ENCODE measurements at places on chromosomes 12 and 14.

DNA sequence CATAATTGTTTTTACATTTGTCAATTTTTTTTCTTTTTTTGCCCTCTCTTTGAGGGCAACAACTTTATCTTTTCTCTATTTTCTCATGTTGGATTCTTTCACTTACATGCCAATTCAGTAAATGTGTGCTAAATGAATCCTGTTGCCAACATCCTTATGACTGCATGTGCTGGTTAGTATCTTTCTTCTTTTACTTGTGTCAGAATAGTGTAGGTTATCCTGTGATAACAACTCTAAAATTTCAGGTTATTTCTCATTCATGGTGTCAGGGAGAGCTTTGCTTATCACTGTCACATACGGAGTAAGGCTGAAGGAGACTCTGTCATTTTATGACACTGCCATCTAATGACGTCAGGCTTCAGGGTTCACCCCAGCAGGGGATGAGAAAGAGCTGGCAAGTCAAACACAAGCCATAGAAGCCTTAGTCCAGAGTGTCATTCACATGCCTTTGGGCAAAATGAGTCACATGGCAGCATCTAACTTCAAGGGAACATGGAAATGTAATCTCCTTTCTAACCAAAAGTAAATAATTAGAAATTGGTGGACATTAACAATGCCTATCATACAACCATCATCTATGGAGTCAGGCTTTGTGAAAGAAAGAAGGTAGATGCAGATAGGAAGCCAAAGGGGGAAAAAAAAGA, 242.5 kb upstream of the ATP2B1 start:
- peaks cover 41% of the 10 kb centered on the region for H3K4me1 ChIP-seq
- H3K27me3 ChIP-seq, result no peaks in the 10 kb centered on the region
- DNase-seq, result peak; percentile 90

DNA sequence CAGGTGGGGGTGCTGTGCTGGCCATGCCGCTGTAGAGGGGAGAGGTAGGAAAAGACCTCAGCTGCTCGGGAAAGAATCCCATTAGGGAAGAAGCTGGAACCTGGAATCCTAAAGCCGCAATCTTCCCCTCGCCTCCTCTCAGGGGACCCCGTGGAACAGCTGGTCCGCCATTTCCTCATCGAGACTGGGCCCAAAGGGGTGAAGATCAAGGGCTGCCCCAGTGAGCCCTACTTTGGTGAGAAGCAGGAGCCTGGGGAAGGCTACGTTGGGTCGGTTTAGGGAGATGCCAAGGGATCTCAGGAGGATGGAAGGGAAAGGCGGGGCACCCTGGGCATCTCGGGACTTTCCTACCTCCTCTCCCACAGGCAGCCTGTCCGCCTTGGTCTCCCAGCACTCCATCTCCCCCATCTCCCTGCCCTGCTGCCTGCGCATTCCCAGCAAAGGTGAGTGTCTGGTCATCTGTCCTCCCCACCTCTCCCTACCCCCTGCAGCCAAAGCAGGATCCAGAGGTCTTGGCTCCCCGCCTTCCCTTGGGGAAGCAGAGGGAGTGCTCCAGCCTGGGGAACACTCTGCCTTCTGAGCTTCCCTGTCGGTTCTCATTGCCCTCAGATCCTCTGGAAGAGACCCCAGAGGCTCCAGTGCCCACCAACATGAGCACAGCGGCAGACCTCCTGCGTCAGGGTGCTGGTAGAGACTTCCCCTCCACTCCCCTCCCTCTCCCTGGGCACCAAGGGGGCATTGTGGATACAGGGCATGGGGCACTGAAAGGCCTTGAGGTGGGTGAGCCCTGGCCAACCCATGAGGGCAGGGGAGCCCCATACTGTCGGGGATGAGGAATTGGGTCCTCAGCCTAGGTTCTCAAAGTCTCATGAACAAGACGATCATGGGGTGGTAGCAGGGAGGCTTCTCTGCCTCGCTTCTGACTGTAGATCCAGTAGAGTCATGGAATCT, 12.4 kb downstream of the TNS2 start:
- no peak overlapping the region for H3K27ac ChIP-seq
- H3K4me3 ChIP-seq, result no peak overlapping the region
- peaks cover 16% of the 10 kb centered on the region for H3K4me1 ChIP-seq
- no peaks in the 10 kb centered on the region for H3K27me3 ChIP-seq
- DNase-seq, result no peak
- H3K36me3 ChIP-seq, result peaks cover 72% of the 10 kb centered on the region

GRCh38 chr12:52606581-52607218, 5.4 kb upstream of the KRT72 start:
- H3K4me3 ChIP-seq, result no peak overlapping the region
- no peaks in the 10 kb centered on the region for H3K4me1 ChIP-seq
- H3K27ac ChIP-seq, result no peak overlapping the region
- no peaks in the 10 kb centered on the region for H3K36me3 ChIP-seq

DNA sequence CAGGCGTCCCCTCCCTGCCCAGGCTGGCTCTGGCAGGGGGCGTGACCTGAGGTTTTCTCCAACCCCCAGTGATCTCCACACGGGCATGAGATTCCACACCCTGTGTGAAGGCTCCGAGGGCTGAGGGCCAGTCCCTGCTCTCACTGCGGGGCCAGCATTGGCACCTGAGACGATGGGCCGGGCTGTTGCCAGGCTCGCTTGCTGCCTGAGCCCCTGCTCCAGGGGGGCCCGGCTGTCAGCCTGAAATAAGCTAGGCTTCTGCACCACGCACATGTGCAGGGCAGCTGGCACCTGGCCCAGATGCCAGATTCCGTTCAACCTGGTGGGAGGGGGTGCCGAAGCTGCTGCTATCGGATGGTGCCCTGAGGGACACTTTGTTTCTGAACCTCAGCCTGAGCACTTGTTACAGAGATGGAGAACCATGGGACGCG, 196.5 kb upstream of the PRMT8 start:
- H3K27me3 ChIP-seq, result peaks cover 17% of the 10 kb centered on the region
- H3K27ac ChIP-seq, result no peak overlapping the region
- H3K36me3 ChIP-seq, result no peaks in the 10 kb centered on the region

GRCh38 chr12:6469609-6470374, 685 bp downstream of the VAMP1 start:
- H3K27me3 ChIP-seq, result no peaks in the 10 kb centered on the region
- peaks cover 8% of the 10 kb centered on the region for H3K4me1 ChIP-seq
- peaks cover 13% of the 10 kb centered on the region for H3K36me3 ChIP-seq
- DNase-seq, result no peak

DNA sequence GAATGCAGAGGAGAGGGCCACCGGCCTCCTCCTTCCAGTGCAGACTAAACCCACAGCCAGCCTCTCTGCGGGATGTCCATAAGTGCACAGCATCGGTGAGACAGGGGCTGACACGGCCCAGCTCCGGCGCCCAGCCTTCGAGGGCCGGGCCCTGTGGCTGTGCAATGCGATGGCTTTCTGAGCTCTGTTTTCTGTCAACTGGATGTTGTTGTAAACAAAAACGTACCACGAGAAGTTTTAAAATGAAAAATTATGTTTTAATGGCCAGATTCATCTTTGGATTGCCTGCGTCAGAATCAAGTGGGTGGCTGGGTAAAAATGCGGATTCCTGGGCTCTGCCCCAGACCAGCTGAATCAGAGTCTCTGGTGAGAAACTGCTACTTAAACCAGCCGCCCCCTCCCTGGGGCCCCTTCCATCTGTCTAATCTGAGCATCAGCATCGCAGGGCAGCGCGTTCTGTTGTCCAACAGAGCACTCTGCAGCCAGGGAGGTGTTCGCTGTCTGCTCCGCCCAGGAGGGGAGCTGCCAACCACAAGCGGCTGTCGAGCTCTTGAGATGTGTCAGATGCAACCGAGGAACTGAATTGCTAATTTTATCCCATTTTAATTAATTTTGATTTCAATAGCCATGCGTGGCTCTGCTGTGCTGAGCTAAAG, 133.4 kb downstream of the RFLNA start:
- no peaks in the 10 kb centered on the region for H3K27me3 ChIP-seq
- H3K4me1 ChIP-seq, result peaks cover 21% of the 10 kb centered on the region
- peaks cover 66% of the 10 kb centered on the region for H3K36me3 ChIP-seq
- peak; percentile 41 for DNase-seq
- no peak overlapping the region for H3K4me3 ChIP-seq

DNA sequence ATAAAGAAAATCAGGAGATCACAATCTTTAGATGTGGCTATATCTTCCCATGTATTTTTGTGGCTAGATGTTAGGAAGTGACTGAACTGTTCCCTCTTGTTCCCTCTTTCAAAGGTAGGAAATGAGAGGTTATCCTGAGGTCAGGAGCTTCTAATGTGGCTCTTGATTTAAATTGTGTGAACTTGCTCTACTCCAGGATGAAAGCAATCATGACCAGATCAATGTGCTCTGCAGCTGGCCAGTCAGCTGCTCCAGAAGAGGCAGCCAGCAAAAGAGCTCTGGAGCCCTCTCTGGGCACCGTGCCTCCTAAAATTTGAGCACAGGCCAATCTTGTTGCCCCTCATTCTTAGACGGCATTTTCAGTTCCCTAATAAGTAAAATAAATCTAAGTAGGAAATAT, 32.0 kb downstream of the CDK17 start:
- no peak overlapping the region for H3K27ac ChIP-seq
- no peak for DNase-seq
- no peaks in the 10 kb centered on the region for H3K36me3 ChIP-seq
- no peaks in the 10 kb centered on the region for H3K4me1 ChIP-seq
- no peak overlapping the region for H3K4me3 ChIP-seq

DNA sequence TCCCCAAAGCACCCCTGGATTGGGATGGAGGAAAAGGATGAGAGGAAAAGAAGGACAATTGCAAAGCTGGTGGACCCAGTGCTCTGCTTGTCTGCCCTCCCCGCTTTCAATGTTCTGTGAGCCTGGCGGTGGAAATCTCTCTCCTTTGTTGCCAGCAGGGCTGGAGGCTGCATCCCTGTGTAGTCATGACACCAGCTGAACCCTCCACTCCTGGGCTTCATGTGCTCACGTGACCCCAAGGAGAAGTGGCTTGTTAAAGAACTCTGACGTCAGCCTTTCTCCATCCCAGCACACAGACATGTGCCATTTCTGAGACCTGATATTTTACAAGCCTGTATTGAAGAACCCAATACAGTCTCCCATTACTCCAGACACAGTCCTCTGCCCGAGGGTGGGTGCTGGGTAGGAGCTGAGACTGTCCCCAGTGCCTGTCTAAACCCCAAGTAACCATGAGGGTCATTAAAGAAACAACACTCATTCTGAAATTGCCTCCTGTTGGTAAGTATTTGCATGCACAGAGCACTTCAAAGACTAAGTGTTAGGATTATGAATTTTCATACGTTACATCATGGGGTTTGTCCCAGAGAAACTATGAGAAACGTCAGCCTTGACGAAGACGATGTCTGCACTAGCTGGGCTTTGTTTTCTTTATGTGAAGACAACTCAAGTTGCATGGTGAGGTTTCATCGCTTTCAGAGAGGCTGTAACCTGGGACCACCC, 21.7 kb downstream of the GALNT16 start:
- H3K36me3 ChIP-seq, result no peaks in the 10 kb centered on the region
- H3K4me3 ChIP-seq, result no peak overlapping the region
- H3K4me1 ChIP-seq, result no peaks in the 10 kb centered on the region
- DNase-seq, result no peak

DNA sequence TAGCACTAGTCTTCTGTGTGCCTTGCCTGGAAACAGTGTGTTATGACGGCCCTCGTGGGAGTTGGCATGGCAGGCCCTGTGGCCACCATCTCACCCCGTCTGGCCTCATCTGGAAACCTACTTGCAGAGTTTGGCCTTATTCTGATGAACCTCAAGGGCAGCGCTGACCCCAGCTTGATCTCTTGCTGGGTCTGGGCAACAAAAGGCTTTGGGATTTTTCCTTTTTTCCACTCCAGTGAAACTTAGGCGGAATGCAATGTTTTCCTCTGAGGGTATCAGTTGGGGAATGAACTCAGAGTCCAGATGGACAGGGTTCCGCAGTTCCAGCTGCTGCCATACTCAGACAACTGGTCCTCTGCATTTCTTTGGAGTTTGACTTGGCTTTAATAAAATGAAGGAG, 15.9 kb downstream of the CACNA1C start:
- no peaks in the 10 kb centered on the region for H3K36me3 ChIP-seq
- peaks cover 12% of the 10 kb centered on the region for H3K27me3 ChIP-seq
- no peak overlapping the region for H3K27ac ChIP-seq

GRCh38 chr12:115267464-115267863, 583.5 kb upstream of the TBX3 start:
- no peaks in the 10 kb centered on the region for H3K36me3 ChIP-seq
- no peaks in the 10 kb centered on the region for H3K27me3 ChIP-seq
- no peak overlapping the region for H3K4me3 ChIP-seq

- peaks cover 58% of the 10 kb centered on the region for H3K4me1 ChIP-seq
- peaks cover 24% of the 10 kb centered on the region for H3K27me3 ChIP-seq
Measured at GRCh38 chr12:47901718-47902093, 3.1 kb downstream of the VDR start.

DNA sequence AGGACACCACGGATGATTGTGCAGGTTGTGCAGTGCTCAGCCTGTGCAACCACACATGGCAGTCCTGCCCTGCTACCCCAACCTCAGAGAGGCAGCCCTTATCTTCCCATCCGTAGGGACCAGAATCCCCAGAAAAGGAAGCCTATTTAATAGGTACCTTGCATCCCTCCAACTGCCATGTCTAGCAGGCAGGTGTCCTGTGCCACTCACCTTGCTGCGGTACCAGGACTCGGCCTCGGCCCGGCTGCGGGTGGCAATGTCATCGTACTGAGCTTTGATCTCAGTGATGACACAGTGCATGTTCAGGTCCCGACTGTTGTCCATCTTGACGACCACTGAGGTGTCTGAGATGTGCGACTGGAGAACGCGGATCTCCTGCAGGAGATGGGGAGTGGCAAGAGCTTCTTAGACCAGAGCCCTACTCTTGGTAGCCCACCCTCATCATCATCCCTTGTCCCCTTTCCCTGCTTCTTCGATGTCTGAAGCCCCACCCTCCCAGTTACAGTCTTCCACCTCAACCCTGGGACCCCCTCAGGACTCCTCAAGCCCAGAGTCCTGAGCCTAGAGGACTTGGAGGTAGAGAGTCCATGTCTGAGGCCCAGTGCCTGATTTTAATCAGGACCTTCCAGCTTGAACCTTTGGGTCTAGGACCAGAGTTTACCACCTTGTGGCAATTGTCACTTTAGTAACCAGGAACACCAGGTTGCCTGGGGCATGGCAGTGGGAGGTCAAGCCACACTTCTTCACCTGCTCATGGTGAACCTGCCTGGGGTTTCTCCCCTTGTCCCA, 20.5 kb downstream of the KRT7 start:
- no peaks in the 10 kb centered on the region for H3K36me3 ChIP-seq
- no peak overlapping the region for H3K4me3 ChIP-seq
- peaks cover 83% of the 10 kb centered on the region for H3K27me3 ChIP-seq

DNA sequence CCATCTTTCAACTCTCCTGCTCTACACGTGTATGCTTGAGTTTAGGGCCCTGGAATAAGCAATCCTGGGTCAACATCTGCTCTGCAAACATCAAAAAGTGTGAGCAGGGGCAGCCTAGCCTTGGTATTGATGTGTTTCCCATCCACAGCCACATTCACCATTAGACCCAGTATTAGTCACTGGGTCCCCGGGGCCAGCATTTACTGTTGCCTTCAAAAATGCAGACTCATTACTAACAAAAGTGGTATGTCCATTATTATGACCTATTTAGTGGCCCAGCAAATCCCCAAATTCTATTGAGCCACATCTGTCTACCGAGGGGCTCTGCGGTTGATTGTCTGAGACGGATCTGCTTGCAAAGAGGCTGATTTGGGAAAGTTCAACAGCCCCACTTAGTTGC, 661.8 kb downstream of the DIO2 start:
- no peaks in the 10 kb centered on the region for H3K36me3 ChIP-seq
- DNase-seq, result no peak
- H3K27ac ChIP-seq, result no peak overlapping the region
- H3K4me3 ChIP-seq, result no peak overlapping the region
- H3K27me3 ChIP-seq, result no peaks in the 10 kb centered on the region
- H3K4me1 ChIP-seq, result peaks cover 16% of the 10 kb centered on the region

GRCh38 chr12:104805186-104805585, 152.9 kb downstream of the SLC41A2 start:
- no peak overlapping the region for H3K27ac ChIP-seq
- no peaks in the 10 kb centered on the region for H3K4me1 ChIP-seq
- no peak for DNase-seq
- no peak overlapping the region for H3K4me3 ChIP-seq
- no peaks in the 10 kb centered on the region for H3K36me3 ChIP-seq
- no peaks in the 10 kb centered on the region for H3K27me3 ChIP-seq
